DMS 273 treated with DMSO at 0.1 percent for 48 hours (cell line): ENCODE measurements at places on chromosomes 2 and 18.

GRCh38 chr2:239609607-239610310 is 208.9 kb upstream of the HDAC4 start:
- no peak for DNase-seq

- no peak for DNase-seq
These were observed 22.2 kb downstream of the EFR3B start for GRCh38 chr2:25063876-25064660.

- no peak for DNase-seq
These were observed 22.1 kb upstream of the ASB1 start for GRCh38 chr2:238404406-238405216.

GRCh38 chr2:73035899-73036711 is 35.4 kb downstream of the SFXN5 start:
- DNase-seq = no peak

- DNase-seq = no peak
These were observed 26.3 kb upstream of the SH3RF3 start for GRCh38 chr2:109102588-109103233.

DNA sequence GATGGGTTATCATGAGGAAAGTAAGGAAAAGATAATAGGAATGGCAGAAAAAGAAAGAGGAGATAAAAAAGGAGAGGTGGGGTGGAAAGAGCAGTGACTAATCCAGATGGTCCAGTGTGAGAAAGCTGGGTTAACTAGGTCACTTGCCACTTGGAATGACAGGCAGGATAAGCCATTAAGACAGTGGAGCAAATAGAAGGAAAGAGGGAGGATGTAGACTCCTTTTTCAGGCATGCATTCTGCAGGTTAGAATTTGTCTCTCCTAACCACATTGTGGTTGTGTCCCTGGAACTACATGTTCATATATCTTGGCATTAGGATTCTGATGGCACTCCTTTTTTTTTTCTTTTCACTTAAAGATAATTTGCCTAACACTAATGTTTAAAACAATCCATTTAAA is 13.4 kb upstream of the NEMP2 start:
- no peak for DNase-seq

GRCh38 chr2:16241166-16242160 is 301.1 kb downstream of the MYCN start:
- DNase-seq = no peak

DNA sequence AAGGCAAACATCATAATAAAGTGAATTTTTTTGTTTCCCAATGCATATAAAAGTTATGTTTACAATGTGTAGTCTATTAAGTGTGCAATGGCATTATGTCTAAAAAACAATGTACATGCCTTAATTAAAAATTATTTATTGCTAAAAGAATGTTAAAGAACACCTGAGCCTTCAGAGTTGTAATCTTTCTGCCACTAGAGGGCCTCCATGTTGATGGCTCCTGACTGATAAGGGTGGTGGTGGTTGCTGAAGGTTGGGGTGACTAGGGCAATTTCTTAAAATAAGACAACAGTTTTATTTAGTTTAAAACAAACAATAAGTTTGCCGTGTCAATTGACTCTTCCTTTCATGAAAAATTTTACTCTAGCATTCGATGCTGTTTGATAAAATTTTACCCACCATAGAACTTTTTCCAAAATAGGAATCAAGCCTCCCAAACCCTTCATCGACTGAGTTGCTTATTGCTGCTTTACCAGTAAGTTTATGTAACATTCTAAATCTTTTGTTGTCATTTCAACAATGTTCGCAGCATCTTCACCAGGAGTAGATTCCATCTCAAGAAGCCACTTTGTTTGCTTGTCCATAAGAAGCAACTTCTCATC is 32.3 kb downstream of the MAP3K2 start:
- DNase-seq = no peak

DNA sequence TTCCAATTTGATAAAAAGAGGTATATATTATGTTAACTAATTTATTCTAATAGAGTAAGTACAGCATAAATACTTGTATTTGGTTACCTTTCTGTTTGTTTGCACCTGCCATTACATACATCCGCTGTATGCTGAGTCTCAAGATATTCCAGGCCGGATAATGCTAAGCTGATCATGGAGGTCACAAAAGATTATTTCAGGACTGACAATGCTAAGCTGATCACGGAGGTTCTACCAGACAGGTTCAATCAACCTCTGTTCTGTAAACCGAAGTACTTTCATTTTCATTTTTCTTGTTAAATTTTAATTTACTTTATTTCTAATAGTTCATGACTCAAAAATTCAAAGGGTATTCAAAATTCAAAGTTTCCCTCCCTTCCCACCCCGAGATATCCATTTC is 31.1 kb downstream of the PNO1 start:
- no peak for DNase-seq

- DNase-seq = peak; percentile 71
These were observed 19.2 kb downstream of the MIB1 start for GRCh38 chr18:21759836-21760235.

- DNase-seq = no peak
These were observed 38.7 kb downstream of the FANCL start for GRCh38 chr2:58202404-58202803.

- DNase-seq = no peak
These were observed 126.6 kb upstream of the PDE1A start for GRCh38 chr2:182553483-182553882.

DNA sequence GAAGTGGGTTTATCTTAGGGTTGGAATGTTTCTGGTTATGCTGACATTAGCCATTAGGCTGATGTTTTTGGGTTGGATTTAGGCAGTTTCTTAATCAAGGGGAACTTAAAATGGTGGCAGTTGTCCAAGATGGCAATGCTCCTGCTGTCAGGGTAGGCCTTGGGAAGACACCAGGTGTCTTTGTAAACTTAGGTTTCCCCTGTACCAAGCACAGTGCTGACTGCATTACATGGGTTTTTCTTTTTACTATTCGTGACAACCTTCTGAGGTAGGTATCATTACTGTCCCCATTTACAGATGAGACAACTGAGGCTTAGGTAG is 528 bp upstream of the ATG16L1 start:
- no peak for DNase-seq

DNA sequence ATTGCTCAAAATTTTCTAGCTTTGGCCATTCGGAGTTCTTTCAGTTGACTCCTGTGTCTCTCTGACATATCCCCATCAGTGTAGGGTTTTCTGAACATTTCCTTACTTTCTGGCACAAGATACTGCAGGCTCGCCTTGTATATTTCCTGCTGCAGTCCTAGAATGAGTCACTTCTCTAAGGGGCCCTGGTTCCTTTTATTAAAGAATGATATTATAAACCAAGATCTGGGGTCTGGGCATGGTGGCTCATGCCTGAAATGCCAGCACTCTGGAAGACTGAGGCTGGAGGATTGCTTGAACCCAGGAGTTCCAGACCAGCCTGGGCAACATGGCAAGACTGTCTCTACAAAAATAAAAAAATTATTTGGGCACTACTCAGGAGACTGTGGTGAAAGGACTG is 3.0 kb upstream of the RPL37A start:
- DNase-seq = no peak

GRCh38 chr2:174662459-174662858 is 64.9 kb upstream of the WIPF1 start:
- no peak for DNase-seq

GRCh38 chr2:86232910-86233309 is 33.7 kb downstream of the MRPL35 start:
- no peak for DNase-seq

GRCh38 chr18:54845787-54846186 is 17.5 kb downstream of the RAB27B start:
- no peak for DNase-seq

DNA sequence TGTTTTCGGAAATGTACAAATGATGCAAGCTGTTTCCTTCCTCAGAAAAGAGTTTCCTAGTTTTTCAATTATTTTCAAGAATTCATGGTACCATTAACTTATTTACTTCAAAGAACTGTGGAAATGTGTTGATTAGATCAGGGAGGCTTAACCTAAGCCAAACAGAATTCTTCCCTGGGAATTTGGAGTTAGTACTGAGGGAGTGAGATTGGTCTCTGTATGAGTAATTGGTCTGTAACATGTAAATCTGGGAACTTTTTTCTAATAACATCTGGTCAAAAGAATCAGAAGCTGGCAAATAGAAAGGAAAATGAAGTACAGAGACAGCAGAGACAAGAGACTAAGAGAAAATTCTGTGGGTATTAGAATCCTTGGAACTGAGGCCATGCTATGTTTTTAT is 145.8 kb downstream of the BABAM2 start:
- no peak for DNase-seq

DNA sequence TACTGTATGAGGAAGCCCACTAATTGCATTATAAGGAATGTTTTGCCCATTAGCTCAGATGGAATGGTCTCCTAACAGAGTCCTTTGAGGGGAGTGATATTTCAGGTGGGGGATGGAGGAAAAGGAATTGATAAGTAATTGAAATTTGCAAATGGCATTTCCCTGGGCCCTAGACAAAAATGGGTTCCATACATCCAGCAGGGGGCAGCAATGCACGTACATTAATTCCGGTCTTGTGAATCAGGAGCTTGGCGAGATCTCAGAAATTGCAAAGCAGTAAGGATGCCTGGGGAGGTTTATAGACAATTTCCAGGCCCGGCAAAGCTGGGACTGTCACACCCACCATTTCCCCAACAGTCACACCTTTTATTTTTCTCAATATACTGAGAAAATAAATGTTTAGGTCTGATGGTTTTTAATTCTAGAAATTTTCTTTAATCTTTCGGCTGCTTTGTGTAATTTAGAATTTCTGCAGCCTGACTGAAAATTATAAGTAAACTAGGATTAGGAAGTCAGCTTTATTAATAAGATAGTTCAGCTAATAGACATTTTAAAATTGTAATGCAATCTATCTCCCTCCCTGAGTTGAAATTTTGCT is 122.8 kb downstream of the LYPD1 start:
- no peak for DNase-seq

DNA sequence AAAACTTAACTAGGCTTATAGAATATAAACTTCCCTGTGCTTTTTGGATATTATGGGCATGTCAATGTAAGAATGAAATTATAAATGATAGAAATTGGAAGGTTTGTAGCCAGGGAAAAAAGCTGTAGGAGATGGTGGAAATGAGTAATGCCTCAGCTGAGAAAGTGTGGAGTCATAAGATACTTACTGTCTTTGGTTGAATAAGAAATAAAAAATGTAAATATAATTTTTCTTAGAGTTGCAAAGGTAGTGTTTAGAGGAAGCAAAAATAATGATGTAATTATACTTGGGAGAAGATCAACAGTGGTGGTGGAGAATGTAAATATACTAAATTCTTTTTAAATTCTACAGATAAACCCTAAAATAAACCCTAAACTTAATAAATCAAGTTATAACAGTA is 26.2 kb upstream of the RND3 start:
- DNase-seq = no peak

- DNase-seq = no peak
These were observed 14.6 kb downstream of the TMSB10 start for GRCh38 chr2:84919885-84920580.

GRCh38 chr2:156464106-156464505 is 27.9 kb downstream of the GPD2 start:
- DNase-seq = no peak

GRCh38 chr2:200380091-200380561 is 73.6 kb downstream of the SPATS2L start:
- DNase-seq = no peak

- no peak for DNase-seq
These were observed 199.2 kb upstream of the NRP2 start for GRCh38 chr2:205483095-205483494.

DNA sequence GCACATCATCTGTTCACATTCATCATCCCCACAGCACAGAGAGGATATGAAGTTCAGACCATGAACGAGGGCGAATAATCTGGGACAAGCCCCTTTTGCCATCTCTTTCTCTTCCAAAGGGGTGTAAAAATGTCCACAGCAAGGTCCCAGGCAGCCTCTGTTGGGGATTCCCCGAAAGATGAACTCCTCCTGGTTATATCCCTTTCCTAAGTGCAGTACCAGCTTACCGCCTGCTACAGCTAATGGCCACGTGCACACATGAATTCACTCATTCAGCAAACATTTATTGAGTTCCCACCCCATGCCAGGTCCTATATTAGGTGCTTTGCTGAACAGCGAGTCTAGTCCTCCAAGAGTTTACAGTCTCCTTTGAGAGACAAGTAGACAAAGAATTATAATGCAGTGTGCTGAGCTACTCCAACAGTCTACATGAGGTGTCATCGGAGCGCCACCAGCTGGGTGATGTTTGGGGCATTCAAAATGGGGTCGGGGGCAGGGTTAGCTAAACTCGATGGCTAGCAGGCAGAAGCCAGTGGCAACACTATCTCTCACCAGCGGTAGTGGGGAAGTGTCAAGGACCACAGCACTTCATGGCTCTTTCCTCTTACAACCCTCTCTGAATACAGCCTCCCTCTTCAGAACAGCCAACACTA is 228.9 kb downstream of the TMEM163 start:
- DNase-seq = no peak

DNA sequence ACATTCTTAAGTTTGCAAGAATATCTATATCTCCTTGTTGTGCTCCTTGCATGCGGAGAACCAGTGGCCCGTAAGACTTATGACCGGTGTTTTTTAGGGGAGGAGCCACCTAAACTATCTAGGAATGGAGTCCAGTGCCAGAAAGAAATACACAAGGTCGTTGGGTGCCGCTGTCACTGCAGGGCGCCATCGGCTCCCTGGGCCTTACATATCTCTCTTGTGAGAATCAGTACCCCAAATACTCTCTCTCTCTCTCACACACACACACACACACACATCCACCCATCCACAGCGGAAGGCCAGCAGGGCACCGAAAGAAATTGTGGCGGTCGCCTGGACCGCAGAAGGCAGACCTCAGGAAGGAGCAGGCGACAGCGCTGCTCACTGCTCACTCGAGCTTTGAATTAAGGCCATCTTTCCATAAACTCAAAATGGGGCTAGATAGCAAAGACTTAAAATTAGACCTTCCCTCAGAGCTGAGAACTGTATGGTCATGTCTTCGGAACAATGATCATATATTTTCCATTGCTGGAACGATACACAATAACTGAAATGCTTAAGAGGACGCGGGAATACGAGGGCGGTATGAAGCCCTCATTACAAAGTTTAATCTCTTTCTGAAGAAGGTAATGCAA is 10.4 kb downstream of the NR4A2 start:
- DNase-seq = no peak

- no peak for DNase-seq
These were observed 124.5 kb downstream of the PMAIP1 start for GRCh38 chr18:60024345-60024744.

- no peak for DNase-seq
These were observed 416.5 kb upstream of the SALL3 start for GRCh38 chr18:78563110-78563509.

DNA sequence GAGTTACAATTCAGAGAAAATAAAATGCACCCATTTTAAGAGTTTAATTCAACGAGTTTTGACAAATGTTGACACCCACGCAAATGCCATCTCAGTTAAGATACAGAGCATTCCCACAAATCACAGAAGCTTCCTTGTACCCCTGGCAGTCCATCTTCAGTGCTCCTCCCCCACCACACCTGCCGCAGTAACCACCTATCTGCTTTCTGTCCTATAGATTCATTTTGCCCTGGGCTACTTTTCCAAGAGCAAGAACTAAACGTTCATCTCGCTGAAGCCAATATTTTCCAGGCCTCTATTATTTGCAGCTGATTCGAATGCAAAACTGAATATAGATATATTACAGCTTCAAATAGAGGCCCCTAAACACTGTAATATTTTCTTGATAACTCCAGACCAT is 13.4 kb upstream of the HPCAL1 start:
- no peak for DNase-seq
